ENCODE measurements at places on chromosomes 2 and 18.

DNA sequence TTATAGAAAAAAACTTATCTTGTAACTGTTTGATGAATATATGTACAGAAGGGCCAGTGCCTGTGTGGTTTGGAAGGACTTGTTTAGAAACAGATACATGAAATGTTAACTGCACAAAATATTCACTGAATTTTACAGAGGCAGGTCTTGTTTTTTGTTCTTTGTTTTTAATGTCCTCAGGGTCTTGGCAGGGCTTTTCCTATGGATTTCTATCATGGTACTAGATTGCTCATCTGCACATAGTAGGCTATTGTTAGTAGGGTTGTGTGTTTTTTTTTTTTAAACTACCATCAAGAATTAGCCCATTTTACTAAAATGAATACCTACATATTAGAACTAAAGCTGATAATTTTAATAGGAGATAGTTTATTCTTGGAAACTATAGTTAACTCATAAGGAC, 3.5 kb downstream of the CABYR start:
- DNase-seq, result no peak

DNA sequence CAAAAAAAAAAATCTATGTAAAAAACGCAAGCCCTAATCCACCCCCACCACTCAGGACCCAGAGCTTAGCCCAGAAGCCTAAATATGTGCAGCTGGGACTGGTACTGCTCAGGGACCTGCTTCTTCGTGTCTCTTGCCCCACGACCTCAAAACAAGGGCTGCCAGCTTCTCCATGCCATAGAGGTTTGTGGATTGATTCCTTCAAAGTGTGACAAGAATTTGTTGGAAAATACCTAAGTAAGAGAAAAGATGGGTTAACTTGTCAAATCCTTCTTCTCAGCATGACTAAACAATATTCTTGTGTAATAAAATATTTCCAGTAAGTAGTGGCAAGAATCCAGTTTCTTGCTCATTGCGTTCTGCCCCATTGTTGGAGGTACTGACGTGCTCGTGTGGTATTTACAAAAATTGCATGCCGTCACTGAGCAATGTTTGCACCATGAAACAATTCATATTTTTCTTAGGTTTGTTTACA, 825 bp upstream of the SCYGR1 start:
- no peak for DNase-seq

DNA sequence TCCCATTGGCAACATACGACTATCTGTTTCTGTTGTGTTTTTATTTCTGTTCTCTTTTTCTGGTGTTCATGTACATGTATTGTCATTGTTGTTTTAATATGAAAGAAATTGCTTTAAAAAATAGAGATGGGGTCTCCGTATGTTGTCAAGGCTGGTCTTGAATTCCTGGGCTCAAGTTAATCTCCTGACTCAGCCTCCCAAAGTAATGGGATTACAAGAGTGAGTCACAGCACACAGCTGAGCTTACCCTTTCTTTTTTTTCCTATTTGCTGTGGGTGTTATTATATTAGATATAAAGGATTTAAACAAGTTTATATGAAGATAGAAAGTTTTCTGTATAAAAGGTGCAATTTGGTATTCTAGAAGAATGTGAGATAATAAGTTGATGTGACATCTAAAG, 554.6 kb downstream of the DSC3 start:
- no peak for DNase-seq

- no peak for DNase-seq
Measured at GRCh38 chr2:167140767-167141166, 252.5 kb downstream of the XIRP2 start.

DNA sequence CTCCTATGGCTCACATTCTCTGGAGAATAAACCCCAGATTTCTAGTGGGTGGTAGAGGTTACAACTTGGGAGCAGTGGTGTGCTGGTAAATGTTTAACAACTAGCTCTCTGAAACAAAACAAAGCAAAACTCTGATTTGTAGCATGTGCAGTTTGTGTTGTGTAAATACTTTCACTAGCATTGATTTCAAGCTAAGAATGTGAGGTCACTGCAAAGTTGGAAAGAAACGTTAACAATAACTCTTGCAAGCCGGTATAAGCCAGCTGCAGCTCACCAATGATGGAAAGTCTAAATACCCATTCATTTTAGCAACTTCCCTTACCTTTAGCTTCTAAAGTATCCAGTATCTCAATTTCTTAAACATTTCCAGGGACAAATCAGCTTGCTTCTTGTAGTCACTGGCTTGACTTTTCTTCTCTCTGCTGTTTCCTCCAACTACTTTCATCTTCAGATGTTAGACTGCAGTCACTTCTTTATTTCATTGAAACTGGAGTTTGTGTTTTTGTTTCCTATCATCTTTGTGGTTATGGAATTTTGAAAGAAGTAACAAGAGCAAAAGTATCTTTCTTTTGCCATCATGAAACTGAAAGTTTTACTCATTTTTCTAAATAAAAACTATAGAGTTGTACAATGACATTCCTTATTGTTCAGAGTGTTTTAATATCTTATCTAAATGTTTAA, 140.2 kb downstream of the PLCL1 start:
- DNase-seq, result no peak

DNA sequence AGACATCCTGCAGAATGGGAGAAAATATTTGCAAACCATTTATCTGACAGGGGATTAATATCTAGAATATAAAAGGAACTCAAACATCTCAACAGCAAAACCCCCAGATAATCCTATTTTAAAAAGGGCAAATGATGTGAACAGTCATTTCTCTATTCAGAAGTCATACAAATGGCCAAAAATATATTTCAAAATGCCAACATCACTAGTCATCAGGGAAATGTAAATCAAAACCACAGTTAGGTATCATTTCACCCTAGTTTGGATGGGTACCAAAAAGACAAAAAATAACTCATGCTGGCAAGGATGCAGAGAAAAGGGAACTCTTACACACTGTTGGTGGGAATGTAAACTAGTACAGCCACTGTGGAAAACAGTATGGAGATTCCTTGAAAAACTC, 70.0 kb downstream of the TBR1 start:
- DNase-seq, result no peak

DNA sequence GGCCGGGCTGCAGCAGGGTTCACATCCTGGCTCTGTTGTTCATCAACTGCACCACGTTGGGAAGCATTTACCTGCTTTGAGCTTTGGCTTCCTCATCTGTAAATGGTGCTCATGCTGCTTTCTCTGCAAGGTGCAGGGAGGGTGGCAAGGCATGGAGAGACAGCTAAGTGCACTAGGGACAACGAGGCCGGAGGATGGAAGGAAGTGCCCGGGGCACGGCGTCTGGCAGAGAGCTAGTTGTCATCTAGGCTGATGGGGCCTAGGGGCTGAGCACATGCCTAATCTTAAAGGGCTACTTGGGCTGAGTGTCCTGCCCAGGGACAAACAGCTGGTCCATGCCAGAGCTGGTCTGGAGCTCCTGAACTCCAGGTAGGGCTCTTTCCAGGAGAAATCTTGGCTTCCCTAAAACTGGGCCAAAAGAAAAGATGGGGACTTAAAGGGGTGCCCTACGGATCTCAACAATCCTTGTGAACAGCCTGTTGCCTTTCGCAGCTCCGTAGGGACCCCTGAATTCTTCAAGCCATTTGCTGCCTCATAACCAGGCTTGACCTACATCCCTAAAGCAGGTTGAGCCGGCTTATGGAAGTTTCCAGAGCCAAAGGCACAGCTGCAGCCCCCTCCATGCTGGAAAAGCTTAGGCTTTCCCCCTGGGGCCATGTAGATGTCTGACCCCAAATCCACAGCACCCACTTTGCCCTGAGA, 130.8 kb downstream of the SMAD7 start:
- no peak for DNase-seq

- DNase-seq, result no peak
Measured at GRCh38 chr2:146978577-146979555, 866.0 kb upstream of the ACVR2A start.

- DNase-seq, result no peak
Measured at GRCh38 chr2:122237450-122237849, 482.0 kb downstream of the TSN start.

GRCh38 chr18:54904581-54904980, 54.7 kb downstream of the CCDC68 start:
- DNase-seq, result no peak

GRCh38 chr2:186907897-186908296, 58.9 kb upstream of the ZSWIM2 start:
- DNase-seq, result no peak

DNA sequence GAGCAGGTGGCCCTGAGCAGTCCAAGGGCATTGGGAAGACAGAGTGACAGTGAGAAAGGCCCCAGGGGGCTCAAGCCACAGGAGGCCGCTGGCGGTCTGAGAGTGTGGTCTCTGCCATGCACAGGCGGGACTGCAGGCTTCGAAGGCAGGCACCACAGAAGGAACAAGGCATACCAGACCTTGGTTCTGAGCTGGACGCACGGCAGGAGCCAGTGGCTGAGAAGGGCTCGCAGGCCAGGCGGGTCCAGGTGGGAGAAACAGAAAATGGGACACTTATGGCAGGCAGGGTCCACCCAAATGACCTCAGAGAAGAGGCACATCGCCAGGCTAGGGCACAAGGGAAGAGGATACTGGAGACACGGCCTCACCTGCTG, 14.9 kb downstream of the HJURP start:
- DNase-seq, result no peak

DNA sequence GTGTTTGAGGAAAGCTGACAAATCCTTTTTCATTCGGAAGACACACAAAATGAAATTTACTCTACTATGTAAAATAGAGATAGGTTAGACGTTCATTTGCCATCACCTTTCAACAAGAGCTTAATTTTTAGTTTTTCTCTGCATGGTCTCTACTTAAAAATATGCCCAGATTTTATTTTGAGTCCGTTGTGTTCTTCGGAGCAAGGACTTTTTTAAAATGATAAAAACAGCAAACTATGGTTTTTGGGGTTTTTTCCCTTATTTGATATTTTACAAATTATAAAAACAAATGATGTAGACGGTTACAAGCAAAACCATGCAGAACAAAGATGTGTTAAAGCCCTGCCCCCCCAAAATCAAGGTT, 53.3 kb upstream of the RBM44 start:
- no peak for DNase-seq

GRCh38 chr18:45004546-45005080, 323.9 kb downstream of the SETBP1 start:
- no peak for DNase-seq

DNA sequence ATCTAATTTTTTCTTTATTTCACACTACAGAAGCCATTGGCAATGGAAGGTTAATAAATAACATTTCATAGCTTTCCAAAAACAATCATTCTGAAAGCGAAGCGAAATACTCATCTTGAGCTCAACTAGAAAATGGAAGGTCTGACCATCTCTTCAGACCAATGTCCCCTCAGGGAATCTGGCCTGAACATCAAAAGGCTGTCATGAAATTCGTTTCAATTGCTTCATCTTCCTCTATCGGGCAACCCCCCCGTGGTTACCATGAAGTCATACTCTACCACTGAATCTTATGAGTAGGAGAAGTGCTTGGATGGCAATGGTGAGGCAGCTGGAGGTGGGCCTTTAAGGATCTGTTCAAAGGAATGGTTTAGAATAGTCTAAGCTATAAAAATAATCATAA, 22.9 kb upstream of the CYTIP start:
- peak; percentile 69 for DNase-seq

DNA sequence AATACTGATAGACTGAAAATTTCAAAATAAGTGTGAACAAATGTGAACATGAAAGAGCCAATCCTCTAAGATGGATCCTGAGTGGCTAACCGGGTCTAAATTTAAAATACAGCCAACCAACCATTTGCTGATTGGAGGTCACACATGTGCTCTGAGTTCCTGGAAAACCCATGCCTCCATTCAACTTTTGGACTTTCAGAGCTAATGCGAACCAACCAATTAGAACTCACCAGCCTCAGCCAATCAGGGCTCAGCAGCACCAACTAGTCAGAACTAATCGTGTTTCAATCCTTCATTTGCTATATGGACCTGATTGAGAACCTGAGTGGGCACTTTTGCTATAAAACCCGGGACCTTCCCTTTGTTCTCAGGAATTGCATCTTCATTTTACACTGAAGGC, 111.5 kb downstream of the MEP1B start:
- DNase-seq, result no peak

GRCh38 chr2:23619941-23620340, 235.0 kb downstream of the KLHL29 start:
- no peak for DNase-seq

DNA sequence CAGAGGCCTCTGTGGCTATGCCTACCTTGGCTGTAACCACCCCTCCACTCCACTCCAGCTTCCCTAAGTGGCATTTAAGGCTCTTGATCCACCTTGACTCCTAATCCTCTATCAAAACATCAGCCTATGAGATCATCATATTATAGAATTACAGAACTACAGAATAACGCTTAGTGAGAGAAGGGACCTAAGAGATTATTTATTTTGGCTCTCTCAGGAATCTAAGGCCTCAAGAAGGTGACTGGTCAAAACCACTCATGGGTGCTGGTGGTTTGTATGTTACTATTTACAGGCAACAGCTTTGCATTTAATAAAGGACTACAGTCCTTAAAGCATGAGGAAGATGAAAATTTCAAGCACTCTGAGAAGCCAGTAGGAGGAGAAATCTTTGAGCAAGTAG, 118.8 kb downstream of the FSHR start:
- DNase-seq, result no peak

DNA sequence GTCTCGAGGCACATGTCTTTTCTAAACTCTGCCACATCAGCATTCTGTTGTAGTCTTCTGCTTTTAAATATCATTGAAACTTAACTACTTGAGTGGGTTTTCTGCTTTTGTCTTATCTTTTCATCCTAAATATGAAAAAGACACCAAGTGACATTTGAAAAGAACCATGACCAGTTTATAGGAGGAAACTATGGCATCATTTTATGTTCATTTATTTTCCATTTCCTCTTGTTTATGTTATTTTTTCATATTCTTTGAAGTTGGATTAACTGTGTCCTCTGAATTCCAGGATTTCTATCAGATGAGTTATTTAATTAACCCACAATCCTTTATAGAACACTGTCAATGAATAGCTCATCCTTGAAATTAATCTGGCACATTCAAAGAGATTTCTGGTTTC, 93.4 kb upstream of the ARHGAP28 start:
- no peak for DNase-seq

DNA sequence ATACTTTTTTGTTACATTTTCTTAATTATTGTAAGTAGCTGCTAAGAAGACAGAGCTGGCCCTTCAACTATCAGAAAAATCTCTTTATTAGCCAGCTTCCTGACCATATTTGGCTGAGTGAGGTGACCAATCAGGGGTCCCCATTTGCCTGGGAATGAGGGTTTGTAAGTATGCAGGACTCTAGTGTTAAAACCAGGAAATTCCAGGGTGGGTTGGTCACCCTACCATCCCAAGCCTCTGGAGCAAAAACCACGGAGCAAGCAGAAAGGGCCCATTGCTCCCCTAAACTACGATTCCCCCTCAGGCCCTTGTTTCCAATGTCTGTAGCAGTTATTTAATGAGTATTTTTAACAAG, 165.6 kb upstream of the NCKAP5 start:
- no peak for DNase-seq

- DNase-seq, result no peak
Measured at GRCh38 chr2:148965623-148966437, 72.7 kb upstream of the LYPD6B start.

- DNase-seq, result no peak
Measured at GRCh38 chr18:610214-610928, 13.6 kb downstream of the CLUL1 start.

- peak; percentile 66 for DNase-seq
Measured at GRCh38 chr2:40554665-40555294, 102.9 kb upstream of the SLC8A1 start.

All from stimulated activated CD4-positive, alpha-beta T cell treated with anti-CD3 and anti-CD28 coated beads, Interleukin-15, amount 100 ng/mL, for 24 hours (primary cell).